Peyer's patch (tissue), 4 donors: ENCODE measurements at places on chromosomes 2 and 18.

DNA sequence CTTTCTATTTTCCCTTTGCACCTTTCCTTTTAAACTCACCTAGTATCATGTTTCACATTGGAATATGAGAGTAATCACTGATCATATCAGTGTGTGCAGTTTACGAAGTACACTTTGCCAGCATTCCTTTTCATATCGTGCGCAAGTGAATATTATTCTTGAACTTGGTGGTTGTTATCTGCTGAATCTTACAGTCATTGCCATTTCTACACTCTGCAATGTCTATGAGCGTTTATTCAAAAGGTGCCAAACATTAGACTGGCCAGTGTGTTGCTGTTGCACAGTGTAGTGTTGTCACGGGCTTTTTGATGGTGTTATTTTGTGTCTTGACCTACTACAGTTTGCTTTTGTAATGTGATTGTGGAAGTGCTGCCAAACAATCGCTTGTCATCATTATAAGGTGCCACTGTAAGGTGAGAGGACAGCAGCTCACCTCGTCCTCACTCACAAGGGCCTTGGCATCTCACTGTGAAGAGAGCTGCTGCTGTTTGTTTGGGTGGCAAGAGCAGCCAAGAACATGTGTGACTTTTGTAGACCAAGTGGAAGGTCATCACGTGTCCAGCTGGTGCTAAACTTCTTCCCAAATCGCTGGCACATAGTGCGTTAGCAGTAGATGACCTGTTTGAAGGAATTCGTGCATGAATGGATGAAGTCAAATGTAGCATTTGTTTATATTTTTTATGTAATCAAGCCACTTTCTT, 113.3 kb downstream of the MYO1B start:
- DNase-seq, result no peak

DNA sequence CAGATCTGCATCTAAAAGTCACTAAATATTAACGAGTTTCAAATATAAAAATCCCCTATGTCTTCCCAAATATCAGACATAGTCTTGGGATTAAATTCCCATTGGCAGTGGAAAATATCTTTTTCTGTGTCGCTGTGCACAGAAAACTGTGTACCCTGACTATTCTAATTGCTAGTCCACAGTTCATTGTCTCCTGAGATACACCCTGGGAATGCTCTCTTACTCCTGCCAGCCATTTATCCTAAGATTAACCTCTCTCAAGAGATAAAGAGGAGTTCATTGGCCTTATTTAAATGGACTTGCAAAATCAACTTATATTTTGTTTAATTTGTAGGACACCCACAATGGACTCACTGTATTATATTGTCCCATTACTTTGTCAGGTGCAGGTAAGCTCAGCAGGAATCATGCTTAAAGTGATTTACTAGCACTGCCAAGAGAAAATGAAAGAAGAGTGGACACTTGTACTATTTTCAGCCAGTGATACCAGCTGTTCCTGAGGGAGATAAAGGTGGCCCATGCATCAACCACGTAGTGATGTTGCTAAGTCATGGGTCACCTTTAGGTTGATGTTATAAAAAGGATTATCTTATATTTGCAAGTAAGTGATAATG, 553.8 kb downstream of the PIK3C3 start:
- DNase-seq, result no peak

DNA sequence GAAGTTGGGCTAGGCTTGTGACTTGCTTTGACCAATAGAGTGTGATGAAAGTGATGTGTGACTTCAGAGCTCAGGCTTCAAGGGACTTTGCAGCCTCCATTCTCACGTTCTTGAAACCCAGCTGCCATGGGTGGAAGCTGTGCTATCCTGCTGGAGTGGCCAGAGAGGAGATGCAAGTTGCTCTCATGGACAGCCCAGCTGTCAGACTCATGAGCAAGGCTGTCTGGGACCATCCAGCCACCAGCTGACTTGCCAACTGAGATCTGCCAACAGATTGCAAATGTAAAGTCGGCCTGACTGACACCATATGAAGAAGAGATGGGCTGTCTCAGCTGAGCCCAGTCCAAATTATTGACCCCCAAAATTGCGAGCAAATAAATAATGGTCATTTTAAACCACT, 226.4 kb upstream of the CXCR4 start:
- no peak for DNase-seq

- DNase-seq, result no peak
Measured at GRCh38 chr2:239223310-239224198, 177.3 kb downstream of the HDAC4 start.

DNA sequence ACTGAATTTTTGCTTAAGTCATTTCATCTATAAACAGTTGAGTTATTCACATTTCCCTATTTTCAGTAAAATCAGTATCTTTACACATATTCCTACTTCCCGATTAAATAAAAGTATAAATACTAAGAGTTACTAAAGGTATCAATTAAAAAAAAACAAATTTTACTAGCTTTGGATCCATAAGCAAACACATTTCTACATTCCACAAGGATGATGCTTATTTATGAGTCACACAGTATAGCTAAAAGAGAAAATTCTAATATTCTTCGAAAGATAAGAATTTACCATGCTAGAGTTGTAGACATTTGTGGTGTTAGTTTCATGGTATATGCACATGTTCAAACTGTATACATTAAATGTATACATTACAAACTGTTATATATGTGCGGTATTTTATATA, 23.7 kb downstream of the PGAP1 start:
- no peak for DNase-seq

DNA sequence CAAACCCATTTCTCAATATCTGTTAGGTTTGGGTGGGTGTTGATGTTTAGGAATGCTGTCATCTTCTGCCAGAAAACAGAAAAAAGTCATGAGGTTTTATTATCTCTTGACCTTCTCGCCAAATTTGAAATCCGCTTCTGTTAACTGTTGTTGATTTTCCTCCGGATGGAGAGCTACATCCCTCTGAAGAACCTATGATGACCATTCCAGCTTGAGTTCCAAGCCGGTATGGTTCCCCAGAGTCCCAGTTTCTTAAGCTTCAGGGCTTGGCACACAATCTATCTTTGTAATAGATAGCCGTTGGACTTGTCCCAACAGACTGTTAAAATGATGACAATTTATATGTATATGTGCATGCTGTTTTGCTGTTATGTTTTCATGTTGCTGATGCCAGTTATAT, 1201.0 kb downstream of the LRP1B start:
- no peak for DNase-seq

DNA sequence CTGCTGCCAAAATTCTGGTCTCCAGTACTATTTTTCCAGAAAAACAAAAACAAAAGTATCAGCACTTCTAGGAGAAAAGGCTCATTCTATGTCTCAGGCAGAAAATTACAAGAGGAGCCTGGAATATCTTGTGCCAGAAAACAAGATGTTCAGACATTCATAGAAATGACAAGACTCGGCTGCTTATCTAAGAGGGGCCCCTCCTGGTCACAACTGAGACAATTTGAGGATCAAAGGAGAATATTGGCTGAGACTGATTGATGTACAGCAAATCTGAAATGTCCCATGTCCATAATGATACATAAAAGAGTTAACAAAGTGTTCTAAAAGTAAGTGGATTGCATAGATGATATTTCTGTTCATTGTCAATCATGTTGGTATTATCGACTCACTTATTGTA, 2.4 kb upstream of the RPS7 start:
- DNase-seq, result no peak

- no peak for DNase-seq
Measured at GRCh38 chr2:151916632-151917031, 88.4 kb upstream of the ARL5A start.

- DNase-seq, result no peak
Measured at GRCh38 chr18:26764586-26764985, 100.9 kb downstream of the AQP4 start.
